ENCODE measurements at places on chromosomes 7 and 10. TPM values are rescaled to one million over a fixed set of nuclear protein-coding genes. Genes with fewer than 3 reads are reported as not detected.

The HMX2 gene
- total RNA-seq: not detected

The HTRA1 gene
- total RNA-seq: 523 TPM

The ANKRD2 gene
- not detected for total RNA-seq

The VIPR2 gene
- total RNA-seq: not detected

The GPC2 gene
- total RNA-seq: 0.23 TPM

The ITGA8 gene
- 0.94 TPM for total RNA-seq

The PLXNA4 gene
- total RNA-seq: 20.1 TPM

The JAZF1 gene
- 10.6 TPM for total RNA-seq

The RAB11FIP2 gene
- total RNA-seq: 8.2 TPM

The RNLS gene
- total RNA-seq: 20.2 TPM

The COBL gene
- total RNA-seq: not detected

The WNT8B gene
- not detected for total RNA-seq

The CCDC3 gene
- 2.4 TPM for total RNA-seq

The AZGP1 gene
- total RNA-seq: 0.09 TPM

The STK31 gene
- total RNA-seq: not detected
